ENCODE measurements at places on chromosomes 3 and 15.

DNA sequence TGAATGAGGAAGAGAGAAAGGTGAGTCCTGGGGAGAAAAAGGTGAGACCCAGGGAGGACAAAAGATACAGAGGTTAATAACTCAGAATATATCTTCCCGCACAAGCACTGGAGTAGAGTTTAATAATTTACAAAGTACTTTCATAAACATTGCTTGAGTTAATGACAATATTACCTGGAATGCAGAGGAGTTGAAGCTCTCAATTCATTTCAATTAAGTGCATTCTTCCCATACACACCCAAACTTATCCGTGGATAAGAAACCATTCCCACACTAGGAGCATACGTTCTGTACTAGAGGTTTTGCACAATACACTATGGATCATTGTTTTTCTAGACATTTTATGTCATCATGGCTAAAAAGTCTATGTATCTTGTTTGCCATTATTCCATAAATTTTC lies 23.3 kb upstream of the KNG1 start:
- DNase-seq = no peak

GRCh38 chr3:171190668-171191067 lies 164.1 kb upstream of the SLC2A2 start:
- no peak for DNase-seq

DNA sequence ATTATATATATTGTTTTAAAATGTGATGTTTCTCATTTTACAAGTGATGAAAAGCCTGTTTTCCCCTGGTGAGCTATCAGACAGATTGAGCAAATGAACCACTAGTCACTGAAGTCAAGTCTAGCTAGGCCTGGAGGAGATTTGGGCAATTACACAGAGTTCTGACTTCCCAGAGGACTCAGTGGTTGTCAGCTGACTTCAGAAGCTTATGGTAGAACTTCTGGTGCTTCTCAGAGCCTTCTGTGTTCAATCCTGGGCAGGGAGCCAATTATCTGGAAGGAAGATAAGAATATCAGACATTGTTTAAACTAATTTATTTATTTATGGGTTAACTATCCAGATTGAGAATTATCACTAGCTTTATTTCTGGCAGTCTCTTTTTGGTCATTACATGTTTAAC lies 37.7 kb upstream of the NAALADL2 start:
- peak; percentile 9 for DNase-seq

DNA sequence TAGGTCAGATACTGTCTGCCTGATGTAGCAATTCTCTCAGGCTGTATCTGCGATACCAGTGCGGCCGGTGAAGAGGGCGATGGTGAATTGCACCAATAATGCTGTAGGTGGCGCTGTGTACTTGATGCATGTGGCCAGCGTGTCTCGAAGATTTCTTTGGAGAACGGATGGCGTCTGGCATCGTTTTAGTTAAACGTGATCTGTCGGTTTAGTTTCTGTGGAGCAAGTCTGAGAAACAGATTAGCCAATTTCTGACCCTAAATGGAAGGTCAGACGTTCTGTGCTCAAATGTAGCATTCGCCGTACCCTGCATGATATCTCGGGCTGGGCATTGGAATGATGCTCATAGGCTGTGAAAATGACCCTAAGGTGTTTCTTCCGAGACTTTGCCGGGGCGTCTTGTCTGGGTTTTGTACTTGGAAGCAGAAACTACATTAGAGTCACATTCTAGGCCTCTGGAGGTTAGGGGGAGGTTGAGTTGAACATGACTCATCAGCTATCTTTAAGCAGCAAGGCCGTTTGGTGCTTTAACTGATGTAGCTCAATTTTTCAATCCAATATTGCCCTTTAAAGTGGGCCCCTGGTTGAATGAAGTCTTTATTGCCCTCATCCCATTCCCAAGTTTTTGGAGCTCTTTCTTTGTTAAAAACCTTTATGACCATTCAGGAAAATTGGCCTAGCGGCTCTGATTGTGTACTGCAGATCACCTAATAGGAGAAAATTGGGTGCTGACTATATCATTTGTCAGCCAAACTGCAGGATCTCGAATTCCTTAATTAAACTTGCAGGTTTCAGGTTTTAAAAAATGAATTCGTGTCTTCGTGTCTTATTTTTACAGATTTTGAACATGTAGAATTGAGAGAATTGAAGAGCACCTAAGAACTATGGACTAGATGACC lies 80.0 kb downstream of the SQOR start:
- peak; percentile 58 for DNase-seq

DNA sequence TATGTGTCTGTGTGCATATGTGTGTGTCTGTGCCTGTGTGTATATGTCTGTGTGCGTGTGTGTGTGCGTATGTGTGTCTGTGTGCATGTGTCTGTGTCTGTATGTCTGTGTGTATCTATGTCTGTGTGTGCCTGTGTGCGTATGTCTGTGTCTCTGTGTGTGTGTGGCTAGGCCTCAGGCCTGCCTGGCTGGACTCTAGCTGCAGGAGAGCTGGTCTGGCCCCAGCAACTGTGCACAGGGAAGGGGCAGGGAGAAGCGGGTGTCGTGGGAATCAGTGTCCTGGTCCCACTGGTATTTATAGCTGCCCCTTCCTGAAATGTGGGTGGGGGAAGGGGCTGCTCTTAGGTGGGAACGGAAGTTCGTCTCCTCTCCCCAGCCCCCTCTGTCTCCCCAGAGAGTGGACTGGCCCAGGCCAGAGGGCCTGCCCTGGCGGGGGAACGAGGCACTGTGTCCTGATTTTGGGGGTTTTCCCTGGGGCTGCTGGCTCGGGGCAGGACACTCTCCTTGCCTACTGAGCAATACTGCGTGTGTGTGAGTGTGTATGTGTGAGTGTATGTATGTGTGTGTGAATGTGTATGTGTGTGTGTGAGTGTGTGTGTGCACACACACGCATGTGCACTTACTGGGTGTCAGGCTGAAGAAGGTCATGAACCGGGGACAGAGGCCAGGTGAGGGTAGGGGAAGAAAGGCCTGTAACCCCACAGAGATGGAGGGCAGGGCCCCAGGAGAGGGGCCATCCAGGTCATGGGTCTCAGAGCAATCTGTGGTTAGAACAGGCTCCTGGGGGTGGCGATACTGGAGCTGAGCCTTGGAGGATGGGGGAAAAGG lies 6.6 kb downstream of the CSPG4 start:
- DNase-seq = no peak

GRCh38 chr15:47139965-47140364 lies 577.3 kb upstream of the SEMA6D start:
- DNase-seq = no peak

GRCh38 chr3:132382267-132382666 lies 35.0 kb upstream of the DNAJC13 start:
- no peak for DNase-seq

GRCh38 chr15:73283366-73283962 lies 85.3 kb downstream of the HCN4 start:
- no peak for DNase-seq

GRCh38 chr3:85592256-85592655 lies 633.5 kb downstream of the CADM2 start:
- DNase-seq = no peak

GRCh38 chr3:84885199-84885882 lies 73.4 kb upstream of the CADM2 start:
- DNase-seq = no peak

DNA sequence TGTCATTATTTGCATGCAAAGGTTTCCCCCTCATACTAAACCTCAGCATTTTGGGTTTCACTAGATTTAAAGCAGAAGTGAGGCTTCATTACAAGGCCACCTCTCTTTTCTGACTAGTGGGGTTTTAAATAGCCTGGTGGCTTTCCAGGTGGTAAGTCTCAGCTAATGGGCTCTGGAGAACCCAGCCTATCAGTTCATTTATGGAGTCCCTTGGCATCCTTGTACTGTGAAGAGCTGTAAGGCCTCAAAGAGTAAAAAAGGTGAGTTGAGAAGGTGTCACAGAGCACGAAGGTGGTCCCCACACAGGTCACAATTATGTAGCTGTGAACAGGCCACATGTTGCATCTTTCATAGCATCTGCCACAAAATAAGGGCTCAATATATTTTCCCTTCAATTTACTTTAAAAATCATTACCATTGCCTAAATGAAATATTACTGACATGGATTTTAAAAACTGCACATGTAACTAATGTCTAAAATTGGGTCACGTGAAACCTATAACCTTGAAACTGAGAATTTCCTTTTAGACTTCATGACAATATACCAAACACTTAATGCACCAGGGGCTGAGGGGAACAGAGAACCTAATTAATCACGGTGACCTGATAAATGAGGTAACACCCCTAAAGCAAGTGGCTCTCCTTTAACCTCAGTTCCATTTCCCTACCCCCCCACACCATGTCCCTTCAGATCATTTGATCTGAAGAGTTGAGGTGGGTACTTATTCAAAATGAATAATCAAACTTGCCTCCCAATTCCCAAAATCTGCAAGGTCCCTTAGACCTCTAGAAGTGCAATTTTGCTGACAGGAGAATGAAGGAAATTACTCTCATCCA lies 1.3 kb downstream of the NGLY1 start:
- DNase-seq = peak; percentile 30

DNA sequence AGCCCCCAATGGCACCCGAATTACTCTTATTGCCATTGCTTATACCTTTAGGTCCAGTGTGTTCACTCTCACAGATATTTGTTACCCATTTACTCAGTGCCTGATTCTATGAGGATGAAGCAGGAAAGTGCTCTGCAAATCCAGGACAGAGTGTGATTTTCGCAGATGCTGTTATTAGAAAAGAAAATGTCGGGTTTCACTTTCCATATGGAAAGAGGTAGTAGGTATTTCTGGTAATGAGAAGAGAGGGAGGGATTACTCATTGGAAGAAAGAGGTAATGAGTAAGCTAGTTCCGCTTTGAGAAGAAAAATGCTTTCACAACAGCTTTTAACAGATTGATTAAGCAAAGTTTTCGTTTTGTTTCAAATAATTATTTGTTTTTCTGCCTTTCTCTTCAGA lies 336.3 kb upstream of the CFAP20DC start:
- no peak for DNase-seq

DNA sequence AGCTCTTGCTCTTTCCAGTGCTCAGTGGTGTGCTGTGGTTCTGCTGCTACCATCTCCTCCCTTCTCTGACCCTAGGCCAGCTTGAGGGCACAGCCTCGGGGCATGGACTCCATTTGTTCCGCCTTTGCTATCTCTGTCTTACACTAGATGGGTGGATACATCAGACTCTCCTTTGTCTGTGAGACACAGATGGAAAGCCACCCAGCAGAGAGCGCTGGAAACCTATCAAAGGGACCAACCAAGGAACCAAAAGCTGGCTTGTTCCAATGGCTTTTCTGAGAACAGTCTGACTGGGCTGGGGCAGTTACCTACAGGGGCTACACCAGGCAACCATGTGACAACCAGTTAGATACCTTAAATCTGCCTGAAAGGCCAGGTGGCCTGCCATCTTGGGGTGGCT lies 63.8 kb downstream of the NPTN start:
- peak; percentile 91 for DNase-seq

DNA sequence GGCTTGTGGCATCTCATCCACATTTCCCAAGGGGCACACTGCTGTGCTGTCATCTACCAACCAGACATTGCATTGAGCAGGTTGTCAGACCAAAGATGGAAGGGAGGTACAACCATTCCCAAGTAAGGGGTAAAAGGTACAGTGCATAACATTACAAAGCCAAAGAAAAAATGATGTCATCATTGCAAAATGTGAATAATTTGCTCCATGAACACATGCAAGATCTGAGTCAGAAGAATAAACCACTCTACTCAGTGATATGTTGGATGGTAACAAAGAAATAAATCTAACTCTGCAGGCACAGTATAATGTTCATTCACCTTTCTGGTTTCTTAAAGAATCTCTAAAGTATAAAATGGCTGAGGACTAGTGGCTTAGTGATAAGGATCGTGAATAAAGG lies 202.7 kb downstream of the MAGI1 start:
- DNase-seq = no peak
